Foreskin melanocyte (primary cell): ENCODE measurements at places on chromosomes 2 and 18.

- DNase-seq = no peak
These were observed 36.3 kb downstream of the RTN4 start for GRCh38 chr2:55013936-55014335.

DNA sequence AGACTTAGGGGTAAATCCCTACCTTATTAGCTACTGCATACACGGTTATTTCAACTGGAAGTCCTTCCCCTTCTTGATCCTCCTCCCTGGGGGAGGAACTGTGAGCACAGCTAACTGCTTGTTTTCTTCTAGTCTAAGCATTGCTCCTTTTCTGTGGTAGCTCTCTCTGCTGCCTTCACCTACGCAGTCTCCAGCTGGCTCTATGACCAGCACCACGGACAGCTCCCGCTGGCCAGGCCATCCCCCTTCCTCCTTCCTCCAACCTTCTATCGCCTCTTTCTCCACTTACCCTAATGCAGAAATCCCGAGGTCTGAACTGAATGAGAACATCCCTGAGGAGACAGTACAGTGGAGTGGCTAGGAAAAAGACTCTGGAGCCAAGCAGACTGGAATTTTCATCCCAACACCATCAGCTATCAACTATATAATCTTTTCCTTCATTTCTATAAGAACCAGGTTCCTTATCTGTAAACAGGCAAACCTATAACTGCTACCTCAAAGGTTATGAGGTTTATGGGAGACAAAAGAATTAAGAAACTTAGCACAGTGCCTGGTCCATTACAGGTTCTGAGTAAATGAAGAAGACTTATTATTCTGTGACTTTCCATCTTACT is 4.7 kb upstream of the CFAP65 start:
- peak; percentile 28 for DNase-seq

- DNase-seq = no peak
These were observed 127.9 kb downstream of the AGAP1 start for GRCh38 chr2:235621736-235622135.

DNA sequence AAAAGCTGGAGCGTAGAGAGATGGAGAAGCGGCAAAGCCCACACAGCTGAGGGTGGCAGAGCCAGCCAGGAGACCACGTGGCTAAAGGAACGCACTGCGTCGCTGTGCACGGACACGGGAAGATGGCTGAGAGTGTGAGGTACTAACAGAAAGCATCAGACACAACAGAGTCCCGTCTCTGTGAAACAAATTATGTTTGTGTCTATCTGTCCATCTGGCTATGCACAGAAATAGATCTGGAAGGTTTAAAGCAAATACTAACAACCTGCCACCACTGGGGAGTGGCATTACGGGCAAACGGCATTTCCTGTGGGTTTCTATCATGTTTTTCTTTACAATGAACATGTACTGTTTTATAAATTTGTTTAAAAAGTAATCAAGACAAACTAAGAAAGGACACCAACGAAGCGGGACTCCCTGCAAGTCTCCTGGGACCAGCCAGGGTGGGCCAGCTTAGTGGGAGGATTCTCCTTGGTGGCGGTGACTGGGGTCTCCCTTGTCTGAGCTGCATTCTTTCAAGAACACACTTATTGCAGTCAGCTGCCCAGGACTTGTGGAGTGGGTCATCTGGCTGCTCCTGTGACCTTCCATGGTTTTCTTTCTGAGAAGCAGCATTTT is 262.2 kb downstream of the TWIST2 start:
- no peak for DNase-seq

DNA sequence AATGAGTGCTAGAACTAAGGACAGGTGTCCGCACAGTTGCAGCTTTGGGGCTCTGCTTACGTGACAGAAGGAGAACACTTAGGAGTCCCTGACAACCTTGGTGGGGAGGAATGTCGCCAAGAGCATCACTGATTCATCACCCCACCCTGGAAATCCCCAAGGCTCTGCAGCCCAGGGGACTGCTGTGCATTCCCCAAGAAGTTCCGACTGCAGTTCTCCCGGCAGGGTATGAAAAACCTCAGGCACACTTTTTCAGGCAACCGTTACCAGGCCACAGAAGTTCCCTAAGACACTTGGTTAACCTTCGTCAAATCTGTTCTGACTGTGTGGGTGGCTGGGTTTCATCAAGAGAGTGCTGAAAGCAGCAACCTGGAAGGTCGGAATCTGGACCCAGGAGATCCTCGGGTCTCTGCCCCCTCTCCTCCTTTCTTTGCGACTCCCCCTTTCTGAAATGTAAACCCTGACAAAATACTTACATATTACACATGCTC is 192.1 kb upstream of the CXCR4 start:
- no peak for DNase-seq

- no peak for DNase-seq
These were observed 60.9 kb downstream of the AAK1 start for GRCh38 chr2:69582582-69583176.

GRCh38 chr2:43067254-43068040 is 159.0 kb downstream of the ZFP36L2 start:
- DNase-seq = no peak

GRCh38 chr2:196696423-196697079 is 57.0 kb downstream of the CCDC150 start:
- no peak for DNase-seq

GRCh38 chr2:70767699-70768589 is at the start of gene ADD2:
TSS of gene ADD2 (minus strand) at chr2:70768200. CDS start at chr2:70706408, 61,792 bp downstream.
- no peak for DNase-seq

DNA sequence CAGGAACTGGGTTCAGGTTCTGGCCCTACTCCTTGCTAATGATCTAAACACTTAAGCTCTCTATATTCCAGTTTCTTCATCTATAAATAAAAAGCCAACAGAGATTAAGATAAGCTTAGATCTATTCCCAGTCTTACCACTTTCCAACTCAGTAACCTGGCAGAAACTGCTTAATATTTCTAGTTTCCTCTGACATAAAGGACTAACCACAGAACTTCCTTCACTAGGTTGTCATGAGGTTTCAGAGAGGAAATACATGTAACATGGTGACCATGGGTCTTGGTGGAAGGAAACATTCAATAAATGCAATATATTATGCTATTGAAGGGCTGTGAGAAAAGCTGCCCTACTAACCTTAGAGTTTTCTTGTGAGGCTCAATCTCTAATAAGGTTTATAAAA is 114.4 kb upstream of the PDE1A start:
- DNase-seq = no peak

DNA sequence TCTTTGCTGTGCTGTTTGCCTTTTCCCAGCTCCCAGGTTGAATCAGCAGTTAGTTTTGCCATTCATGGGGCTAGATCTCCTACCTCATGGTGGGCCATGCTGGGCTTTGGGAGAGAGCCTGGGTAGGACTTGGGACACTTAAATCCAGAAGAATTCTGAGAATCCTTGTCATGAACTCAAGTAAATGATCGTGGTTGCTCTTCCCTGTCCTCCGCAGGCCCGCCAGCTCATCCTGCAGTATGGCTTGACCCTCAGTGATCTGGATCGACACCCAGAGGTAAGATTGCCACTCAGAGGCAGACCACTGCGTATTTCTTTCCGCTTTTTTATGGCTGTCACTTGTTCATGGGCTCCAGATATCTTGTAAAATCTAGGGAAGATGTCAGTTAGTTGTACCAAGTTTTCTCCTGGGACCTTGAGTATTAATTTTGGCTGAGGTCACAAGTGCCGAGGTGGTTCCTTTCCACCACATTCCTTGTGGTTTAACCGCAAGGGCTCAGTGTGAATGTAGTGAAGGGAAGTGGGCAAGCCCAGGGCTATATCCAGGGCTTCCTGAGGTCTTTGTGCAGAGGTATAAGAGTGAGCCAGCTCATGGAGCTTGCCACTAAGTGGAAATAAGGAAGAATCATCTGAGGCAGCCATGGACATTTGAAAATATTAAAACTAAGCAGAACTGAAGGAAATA is 37.7 kb downstream of the RPIA start:
- DNase-seq = no peak

DNA sequence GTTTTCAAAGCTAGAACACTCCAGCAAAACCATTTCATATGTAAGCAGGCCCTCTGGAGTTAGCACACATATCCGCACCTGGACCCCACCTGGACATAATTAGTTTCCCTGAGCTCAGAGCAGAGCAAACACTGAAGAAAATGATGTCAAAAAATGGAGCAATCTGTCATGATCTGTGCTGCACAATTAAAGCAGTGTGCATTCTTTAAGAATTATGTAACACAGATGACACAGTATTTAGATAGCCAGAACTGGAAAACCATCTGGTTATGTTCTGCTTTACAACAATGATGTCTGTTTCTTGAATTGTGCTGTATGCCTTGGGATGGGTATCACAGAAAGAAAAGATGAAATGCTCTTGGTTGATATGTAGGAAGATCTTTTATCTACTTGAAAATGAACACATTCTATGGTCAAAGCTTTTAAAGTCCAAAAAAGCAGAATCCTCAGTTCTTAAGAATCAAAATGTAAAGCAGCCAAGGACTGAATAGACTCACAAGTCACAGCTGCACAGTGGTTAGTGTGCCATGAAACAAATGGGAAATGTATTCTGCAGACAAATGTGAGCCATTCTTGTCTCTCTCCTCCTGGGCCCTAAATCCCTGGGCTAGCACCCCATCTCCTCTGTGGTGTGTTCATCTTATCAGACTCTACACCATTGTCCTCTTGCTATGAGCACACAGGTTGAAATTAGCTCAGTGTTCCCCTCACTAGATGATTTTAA is 36.8 kb downstream of the HRH4 start:
- DNase-seq = no peak

DNA sequence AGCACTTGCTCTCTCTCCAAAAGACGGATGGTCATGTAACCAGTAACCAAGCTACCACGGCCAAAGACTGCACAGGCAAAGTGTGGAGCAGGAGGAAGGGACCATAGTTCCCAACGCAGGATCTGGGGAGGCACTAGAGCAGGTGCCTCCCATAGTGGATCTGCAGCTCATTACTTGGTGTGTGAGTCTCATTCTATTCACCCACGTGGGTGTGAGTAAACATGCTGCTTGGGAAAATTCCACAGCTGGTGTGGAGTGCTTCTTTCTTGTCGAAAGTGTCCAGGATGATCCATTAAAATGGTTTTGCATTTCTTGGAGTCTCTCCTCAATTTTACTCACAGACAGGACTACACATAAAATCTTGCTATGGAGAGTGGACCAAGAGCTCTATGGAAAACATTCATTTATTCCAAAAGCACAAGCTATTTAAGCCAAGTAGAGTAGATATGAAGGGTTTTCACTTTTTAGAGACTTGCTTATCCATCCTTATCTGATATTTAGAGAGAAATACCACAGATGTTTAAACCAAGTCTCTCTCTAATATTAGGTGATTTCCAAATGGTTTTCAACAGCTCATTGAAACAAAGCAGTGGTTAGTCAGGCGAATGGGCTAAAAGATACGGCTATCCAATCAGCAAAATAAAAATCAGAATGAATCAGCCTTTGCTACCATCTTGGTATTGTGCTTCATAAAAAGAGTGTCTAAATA is 104.3 kb upstream of the CCDC195 start:
- no peak for DNase-seq

- DNase-seq = no peak
These were observed 205.3 kb downstream of the LRP1B start for GRCh38 chr2:141925511-141925910.

- no peak for DNase-seq
These were observed 550 bp downstream of the MYL12B start for GRCh38 chr18:3262234-3263131.

- peak; percentile 12 for DNase-seq
These were observed 80.5 kb upstream of the KIF5C start for GRCh38 chr2:148794558-148794957.

DNA sequence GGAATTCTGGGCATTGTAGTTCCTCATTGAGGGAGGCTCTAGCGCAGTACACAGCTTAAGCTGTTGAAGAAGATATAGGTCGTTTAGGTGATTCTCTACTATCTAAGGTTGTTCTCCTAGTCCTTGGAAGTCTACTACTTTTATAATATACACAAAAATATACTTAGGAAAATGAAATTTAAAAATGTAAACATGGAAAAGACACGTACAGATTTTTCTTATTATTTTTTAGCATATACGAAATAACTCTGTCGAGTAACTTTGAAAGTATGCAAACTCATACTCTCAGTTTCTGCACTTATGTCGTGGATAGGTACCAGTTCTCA is 272 bp upstream of the FASTKD1 start:
- DNase-seq = peak; percentile 1

GRCh38 chr18:79259218-79259617 is 136.5 kb upstream of the NFATC1 start:
- DNase-seq = no peak

DNA sequence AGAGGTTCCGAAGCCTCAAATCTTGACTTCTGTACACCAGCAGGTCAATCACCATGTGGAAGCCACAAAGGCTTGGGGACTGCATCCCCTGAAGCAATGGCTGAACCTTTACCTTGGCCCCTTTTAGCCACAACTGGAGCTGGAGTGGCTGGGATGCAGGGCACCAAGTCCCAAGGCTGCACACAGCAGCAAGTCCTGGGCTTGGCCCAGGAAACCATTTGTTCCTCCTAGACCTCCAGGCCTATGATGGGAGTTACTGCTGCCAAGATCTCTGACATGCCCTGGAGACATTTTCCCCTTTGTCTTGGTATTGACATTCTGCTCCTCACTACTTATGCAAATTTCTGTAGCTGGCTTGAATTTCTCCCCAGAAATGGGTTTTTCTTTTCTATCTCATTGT is 285.9 kb downstream of the ASXL3 start:
- DNase-seq = no peak

- no peak for DNase-seq
These were observed 24.5 kb downstream of the BCL2L11 start for GRCh38 chr2:111145103-111145760.

GRCh38 chr18:58533766-58534165 is 95.1 kb downstream of the ALPK2 start:
- DNase-seq = no peak

GRCh38 chr2:240765007-240765406 is 55.0 kb downstream of the KIF1A start:
- no peak for DNase-seq

DNA sequence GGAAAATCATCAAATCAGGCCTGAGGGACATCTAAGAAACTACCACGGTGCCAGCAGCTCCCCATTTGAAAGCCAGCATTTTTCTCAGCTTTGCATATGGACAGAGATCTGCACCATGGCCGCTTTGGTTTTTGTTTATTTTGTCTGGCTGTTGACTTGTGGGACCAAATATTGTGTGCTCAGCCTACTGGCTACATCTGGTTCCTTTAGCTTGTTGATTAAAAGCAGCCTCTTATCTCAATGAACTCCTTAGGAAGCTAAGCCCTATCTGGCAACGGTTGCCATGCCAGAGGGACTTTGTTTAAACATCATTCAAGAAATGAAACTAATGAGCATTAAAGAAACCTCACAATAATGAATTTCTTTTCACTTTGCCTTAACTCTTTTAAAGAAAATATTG is 32.4 kb upstream of the CCDC150 start:
- DNase-seq = no peak

DNA sequence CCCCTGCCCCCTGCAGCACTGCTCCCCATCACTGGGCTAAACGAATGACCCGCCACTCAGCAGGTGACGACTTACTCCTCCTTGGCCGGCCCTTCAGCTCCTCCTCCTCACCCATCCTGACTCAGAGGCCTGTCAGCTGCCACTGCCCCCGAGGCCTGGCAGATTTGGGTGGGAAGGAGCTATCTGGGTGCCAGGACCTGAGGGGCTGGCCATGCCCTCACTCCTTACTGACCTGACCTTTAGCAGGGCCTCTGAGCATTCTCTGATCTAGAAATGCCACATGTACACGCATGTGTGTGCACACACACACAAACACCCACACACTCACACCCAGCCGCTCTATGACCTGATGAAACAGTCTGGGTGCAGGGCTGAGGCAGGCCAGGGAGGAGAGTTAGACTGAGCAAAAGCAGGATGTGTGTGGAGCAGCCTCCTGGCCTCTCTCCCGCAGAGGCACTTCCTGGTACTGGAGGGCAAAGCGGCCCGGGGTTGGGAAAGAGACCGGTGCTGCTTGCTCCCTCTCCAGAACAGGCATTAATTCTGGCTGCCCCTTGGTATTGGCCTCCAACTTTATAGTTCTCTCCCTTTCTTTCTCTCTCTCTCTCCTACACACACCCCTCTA is 68.0 kb downstream of the ZFP36L2 start:
- DNase-seq = peak; percentile 17
